ENCODE measurements at places on chromosomes 3 and 15.
A peak's percentile ranks its signal among the peaks of the same experiment; 100 is the strongest.

- no peak for DNase-seq
Observed at GRCh38 chr3:124999317-124999716, 56.5 kb downstream of the HEG1 start.

DNA sequence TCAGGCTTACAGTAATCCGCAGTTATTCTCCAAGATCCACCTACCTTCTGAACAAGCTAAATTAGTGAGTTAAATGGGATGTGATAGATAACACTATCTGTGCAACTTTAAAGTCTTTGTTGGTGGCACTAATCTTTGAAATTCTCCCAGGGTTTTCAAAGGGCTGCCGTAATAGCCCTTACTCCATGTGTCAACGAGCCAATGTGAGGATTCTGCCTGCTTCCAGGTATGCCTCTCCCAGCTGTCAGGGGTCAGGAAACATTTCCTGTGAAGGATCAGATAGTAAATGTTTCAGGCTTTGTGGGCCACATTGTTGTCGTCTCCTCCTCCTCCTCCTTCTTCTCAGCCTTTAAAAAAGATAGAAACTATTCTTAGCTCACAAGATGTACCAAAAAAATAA lies 20.2 kb upstream of the SCN5A start:
- DNase-seq = no peak

GRCh38 chr15:32790352-32790999 lies 72.7 kb downstream of the GREM1 start:
- DNase-seq = no peak

DNA sequence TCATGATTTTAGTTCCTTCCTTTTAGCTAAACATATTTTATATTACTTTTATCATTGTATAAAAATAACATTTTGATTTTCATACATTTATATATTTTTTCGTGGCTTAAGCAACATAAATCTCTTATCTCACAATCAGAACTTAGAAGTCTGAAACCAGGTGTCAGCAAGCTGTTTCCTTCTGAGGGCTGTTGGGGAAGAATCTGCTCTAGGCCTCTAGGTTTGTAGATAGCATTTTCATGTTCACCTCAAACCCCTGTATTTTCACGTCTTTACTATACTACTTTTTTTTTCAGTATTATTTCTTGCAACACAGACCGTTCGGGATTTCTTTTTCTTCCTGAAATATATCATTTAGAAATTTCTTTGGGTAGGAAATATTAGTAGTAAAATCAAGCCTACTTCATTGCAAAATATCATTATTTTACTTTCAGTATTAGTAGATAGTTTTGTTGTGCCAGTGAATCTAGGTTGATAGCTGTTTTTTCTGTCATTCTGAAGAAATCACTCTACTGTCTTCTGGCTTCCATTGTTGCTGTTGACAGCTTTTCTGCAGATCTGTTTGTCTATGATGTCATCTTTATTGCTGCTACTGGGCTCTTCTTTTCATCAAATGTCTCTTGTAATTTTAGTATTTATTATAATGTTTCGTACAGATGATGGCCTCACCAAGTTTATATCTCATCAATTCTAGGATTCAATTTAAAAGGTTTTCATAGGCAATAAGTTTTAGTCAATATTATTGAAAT lies 756.3 kb downstream of the VGLL3 start:
- DNase-seq = no peak

- DNase-seq = no peak
Observed at GRCh38 chr3:72034986-72035385, 250.0 kb upstream of the PROK2 start.

DNA sequence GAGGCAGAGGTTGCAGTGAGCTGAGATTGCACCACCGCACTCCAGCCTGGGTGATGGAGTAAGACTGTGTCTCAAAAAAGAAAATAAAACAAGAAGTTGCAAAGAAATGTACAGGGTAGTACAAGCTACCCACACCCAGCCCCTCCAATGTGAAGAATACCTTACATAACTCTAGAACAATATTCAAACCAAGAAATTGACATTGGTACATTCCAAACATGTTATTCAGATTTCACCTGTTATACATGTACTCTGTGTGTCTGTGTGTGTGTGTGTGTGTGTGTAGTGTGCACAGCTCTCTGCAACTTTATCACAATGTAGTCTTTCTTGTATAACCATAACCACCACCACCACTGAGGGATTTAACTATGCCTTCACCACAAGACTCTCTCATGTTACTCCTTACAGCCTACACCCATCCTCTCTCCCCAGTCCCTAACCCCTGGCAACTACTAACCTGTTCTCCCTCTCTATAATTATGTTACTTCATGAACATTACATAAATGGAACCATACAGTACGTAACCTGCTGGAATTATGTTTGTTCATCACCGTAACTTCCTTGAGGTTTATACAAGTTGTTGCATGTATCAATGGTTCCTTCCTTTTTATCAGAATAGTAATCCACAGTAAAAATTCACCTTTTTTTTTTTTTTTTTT lies 16.2 kb upstream of the TJP1 start:
- DNase-seq = no peak

DNA sequence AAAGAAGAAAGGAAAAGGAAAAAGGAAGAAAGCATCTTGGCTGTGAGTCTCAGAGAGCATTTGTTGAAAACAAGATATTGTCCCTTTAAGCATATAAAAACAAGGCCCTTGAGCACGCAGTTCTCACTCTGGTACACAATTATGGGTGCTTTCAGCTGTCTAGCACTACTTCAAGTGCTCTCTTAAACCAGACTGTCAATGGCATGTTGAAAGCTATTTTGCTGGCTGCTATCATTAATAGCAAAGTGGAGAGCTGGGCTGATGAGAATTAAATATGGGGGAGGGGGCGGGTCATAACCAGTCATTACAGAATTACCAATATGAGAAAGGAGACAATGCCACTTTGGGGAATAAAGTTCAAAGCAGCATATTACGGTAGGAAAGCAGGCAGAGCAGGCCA lies 9.3 kb downstream of the TLE3 start:
- DNase-seq = no peak

- no peak for DNase-seq
Observed at GRCh38 chr3:195209083-195209846, 61.7 kb downstream of the XXYLT1 start.

DNA sequence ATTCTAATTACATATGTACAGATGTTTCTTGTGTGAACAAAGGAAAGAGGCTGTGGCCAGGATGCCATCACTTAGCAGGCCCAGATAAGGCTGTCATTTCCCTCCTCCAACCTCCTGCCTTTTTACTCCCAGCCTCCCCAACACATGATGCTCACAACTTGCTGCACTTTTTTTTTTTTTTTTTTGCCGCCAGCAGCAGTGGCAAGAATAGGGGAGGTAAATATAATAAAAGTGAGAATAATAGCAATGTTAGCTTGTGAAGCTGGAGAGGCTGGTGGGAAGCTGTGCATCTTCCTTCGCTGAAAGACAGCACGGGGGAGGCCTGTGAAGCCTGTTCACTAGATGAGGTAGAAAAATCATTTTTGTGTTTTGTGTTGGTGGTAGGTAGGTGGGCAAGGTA lies 42.5 kb upstream of the MYO5C start:
- no peak for DNase-seq

GRCh38 chr3:12993517-12994356 lies 79.5 kb downstream of the IQSEC1 start:
- no peak for DNase-seq

DNA sequence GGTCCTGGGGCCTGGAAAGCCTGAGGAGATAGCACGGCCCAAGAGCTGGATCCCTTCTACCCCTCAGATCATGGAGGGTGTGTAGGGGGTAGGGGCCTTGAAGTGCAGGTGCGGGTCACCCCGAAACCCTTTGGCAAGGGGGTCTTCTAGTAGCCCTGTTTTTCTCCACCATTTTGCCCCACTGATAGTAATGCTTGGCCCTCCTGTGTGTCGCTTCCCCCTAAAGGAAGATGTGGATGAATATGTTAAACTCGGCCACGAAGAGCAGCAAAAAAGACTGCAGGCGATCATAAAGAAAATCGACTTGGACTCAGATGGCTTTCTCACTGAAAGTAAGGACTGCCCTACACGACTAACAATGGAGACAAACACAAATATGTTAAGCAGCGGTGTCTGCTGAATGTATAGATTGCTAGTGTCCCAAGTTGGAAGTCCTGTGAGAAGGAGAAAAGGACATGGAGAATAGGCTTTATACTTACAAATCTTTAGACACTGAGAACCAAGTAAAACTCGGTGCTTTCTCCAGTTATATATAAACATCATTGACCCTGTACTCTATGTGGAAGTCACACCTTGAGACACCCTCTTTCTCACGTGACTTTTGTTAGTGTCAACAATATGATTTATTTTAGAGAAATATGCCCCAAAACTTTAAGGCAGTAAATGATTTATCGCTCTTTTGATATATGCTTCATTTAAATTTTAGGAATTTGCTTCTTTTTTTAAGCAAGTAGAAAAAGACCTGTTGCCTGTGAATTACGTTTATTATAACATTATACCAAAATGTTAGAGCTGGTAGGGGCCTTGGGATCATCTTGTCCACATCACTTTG lies 802 bp downstream of the RCN2 start:
- DNase-seq = no peak

GRCh38 chr3:33057320-33058298 lies 39.3 kb downstream of the GLB1 start:
- no peak for DNase-seq

DNA sequence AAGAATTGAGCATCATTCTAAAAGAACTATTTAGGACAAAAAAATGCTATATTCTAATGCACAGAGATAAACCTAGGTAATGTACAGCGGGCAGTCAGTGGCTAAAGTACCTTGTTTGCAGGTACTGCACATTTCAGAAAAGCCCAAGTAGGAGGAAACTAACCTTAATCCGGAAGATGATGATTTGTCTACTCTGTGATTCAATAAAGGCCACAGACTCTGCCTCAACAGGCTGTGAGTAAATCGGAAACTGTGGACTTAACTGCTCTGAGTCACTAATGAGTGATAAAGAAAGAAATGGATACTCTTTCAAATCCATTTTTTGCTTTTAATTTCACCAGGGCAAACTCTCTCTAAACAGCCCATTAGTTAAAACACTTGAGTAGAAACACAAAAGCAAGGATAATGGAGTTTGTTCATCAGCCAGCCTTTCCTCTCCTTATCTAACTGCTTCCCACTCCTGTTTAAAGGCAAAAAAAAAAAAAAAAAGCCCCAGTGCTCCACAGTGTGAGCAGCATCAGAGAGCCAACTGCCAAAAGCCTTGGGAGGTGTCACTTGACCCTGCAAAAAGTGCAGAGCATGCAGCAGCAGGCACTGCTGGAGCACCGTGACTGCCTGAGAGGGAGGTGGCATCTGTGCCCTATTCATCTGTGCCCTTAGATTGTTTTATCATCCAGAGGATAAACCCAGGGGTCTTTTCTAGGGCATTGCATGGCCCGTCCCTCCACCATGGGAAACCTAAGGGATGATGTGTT lies 187.7 kb downstream of the SATB1 start:
- peak; percentile 48 for DNase-seq

- peak; percentile 60 for DNase-seq
Observed at GRCh38 chr15:55630858-55631257, 42.7 kb upstream of the PYGO1 start.

- no peak for DNase-seq
Observed at GRCh38 chr3:125410922-125411321, 35.8 kb upstream of the ZNF148 start.
